Natural killer cell (primary cell): ENCODE measurements at places on chromosomes 2 and 18.

DNA sequence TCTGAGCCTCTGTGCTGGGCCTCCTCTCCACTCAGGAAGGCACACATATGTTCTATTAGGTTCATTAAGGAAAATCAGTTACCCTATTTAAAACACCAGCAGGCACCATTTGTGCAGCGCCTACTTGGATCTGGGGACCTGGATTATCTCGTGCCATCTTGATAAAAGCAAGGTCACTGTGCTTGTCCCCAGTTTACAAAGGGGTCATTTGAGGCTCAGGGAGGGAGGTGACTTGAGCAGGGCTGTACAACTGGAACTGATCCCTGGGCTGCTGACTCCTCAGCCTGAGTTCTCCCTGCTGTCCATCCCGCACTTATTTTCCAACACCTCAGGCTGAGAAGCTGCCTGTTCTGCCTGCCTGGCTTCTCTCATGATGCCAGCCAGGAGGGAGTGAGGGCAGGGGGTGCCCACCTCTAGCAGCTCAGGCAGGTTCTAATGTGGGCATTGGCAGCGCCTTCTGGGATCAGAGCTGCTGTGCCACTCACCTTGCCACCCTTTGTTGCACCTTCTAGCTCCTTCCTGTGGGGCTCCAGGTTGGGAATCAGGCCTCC lies 120.3 kb downstream of the GLI2 start:
- H3K4me1 ChIP-seq = no peaks in the 10 kb centered on the region
- no peaks in the 10 kb centered on the region for H3K27me3 ChIP-seq
- DNase-seq = no peak
- H3K36me3 ChIP-seq = no peaks in the 10 kb centered on the region
- H3K4me3 ChIP-seq = no peak overlapping the region

GRCh38 chr2:62785810-62786597 lies 80.5 kb downstream of the EHBP1 start:
- no peak overlapping the region for H3K4me3 ChIP-seq
- no peak for DNase-seq
- no peaks in the 10 kb centered on the region for H3K27me3 ChIP-seq
- no peak overlapping the region for H3K27ac ChIP-seq
- no peaks in the 10 kb centered on the region for H3K4me1 ChIP-seq
- no peaks in the 10 kb centered on the region for H3K36me3 ChIP-seq

DNA sequence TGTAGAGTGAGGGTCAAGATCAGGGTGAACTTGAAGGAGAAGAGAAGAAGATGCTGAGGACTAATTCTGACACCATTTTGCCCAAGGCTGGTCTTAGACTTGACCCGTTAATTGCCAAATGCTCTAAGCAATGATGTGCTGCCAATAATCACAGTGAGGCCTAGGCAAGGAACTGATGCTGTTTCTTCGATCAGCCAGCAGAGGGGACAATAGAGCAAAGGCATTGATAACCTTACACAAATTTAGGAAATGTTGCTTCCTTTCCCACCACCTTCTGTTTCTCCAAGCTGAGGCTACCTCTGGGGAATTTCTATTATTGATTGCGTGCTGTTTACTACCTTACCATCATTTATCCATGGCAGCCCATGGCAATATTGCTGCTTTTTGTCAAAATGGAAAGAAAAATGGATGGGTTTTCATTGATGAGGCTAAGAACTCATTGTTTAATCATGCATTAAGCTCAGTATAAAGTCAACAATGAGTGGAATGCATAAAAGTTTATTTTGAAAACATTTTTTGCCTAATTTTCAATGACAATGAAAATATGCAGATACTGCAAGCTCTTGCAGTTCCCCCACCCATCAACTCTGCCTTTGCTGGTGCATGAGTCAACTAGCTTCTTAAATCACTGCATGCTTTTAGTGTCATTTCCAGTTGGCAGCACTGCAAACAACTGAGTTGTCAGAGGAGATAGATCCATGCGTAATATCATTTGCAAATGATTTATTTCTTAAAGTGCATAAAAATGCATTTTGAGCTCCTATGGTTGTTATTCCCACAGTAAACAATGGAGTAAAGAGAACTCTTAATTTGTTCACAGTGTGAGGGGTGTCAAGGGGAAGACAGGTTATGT lies 116.4 kb upstream of the NYAP2 start:
- no peak overlapping the region for H3K4me3 ChIP-seq
- no peaks in the 10 kb centered on the region for H3K36me3 ChIP-seq
- H3K27me3 ChIP-seq = no peaks in the 10 kb centered on the region
- DNase-seq = peak; percentile 60
- H3K27ac ChIP-seq = no peak overlapping the region

DNA sequence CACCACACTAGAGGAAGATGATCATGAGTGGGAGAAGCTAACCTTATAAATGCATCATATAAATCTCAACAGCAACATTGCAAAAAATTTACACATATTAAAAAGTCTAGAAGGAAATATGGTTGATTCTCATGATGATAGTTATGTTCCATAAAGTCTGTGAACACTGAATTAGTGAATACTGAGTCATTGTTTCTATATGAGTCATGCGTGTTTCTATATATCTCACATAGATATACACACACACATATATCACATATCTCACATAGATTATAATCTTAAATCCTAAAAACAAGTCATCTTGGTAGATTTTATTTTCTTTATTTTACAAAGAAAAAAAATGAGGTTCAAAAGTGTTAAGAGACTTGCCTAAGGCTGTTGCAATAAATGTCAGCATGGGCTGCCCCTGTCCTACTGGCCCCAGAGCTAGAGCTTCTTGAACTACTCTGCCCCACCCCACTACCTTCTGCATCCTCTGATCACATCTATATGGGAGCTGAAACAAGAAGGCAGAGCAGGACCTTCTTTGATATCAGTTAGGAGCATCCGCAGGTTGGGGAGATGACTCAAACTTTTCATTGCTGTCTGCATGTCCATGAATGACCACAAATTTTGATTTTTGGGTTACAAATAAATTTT lies 81.8 kb upstream of the ADAM23 start:
- H3K36me3 ChIP-seq = no peaks in the 10 kb centered on the region
- H3K4me3 ChIP-seq = no peak overlapping the region
- H3K27me3 ChIP-seq = no peaks in the 10 kb centered on the region
- no peaks in the 10 kb centered on the region for H3K4me1 ChIP-seq

DNA sequence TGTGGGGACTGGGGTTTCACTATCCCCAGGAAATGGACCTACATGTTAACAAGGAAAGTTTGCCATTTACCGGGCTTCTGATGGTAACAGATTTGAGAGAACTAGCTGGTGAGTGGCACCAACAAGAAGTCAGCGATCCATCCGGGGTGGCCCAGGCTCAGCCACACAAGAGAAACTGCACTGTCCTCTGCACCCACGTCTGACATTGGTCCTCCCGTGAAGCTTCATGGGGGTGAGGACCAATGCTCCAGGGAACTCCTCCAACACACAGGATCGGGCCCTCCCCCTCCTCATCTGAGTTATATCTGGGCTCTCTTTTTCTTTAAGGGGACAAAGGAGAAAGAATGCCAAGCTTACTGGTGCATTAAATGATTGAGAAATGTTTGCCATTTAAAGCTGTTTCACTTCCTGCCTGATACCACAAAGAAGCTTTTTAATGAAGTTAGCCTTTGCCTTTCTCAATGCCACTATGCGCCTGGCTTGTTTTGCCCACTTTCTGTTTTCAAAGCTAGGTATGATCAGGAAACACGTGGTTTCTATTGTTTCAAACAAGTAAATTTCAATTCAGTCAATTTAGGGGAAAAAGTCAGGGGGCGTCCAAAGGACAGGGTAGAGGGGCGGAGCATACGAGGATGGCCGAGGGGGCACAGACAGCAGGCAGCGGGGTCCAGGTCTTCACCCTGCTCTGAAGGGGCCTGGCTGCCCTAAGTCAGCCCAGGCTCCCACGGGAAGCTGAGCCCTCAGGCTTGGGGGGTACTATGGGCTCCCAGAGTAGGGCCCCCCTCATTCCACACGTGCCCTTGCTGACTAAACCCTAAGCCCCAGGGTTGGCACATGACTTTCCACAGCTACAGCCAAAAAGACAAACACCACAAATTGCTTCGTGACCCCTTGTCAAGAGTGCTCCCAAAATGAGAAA lies 204.0 kb upstream of the ID2 start:
- DNase-seq = peak; percentile 44
- peaks cover 94% of the 10 kb centered on the region for H3K4me1 ChIP-seq
- H3K27ac ChIP-seq = peak overlapping the region; percentile 93
- H3K36me3 ChIP-seq = no peaks in the 10 kb centered on the region

DNA sequence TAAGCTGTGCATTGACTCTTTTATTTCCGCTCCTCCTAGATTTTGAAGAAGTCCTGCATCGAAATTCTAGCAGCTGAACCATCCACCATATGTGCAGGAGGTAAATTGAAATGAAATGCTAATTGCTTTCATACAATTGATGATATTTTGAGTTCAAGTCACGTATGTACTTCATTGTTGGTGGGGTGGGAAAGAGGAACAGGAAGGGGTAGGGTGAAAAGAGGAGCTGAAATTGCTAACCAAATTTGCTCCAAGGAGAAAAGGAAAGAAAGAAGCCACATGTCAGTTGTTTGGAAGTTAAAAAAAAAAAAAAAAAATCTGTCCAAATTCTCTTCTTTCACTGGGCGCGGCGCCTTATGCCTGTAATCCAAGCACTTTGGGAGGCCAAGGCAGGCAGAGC lies 77.8 kb downstream of the ANTXR1 start:
- no peak overlapping the region for H3K4me3 ChIP-seq
- H3K27me3 ChIP-seq = peaks cover 5% of the 10 kb centered on the region
- no peaks in the 10 kb centered on the region for H3K36me3 ChIP-seq
- no peak overlapping the region for H3K27ac ChIP-seq

- no peaks in the 10 kb centered on the region for H3K27me3 ChIP-seq
- no peak overlapping the region for H3K4me3 ChIP-seq
- no peaks in the 10 kb centered on the region for H3K4me1 ChIP-seq
- no peak overlapping the region for H3K27ac ChIP-seq
- H3K36me3 ChIP-seq = no peaks in the 10 kb centered on the region
These were observed 33.2 kb upstream of the YES1 start for GRCh38 chr18:845152-845819.

GRCh38 chr2:45908316-45909170 lies 257.1 kb downstream of the PRKCE start:
- no peak overlapping the region for H3K4me3 ChIP-seq
- H3K27me3 ChIP-seq = no peaks in the 10 kb centered on the region
- DNase-seq = no peak
- H3K4me1 ChIP-seq = peaks cover 8% of the 10 kb centered on the region

GRCh38 chr2:51620796-51621195 lies 588.9 kb upstream of the NRXN1 start:
- H3K27ac ChIP-seq = no peak overlapping the region
- H3K4me1 ChIP-seq = no peaks in the 10 kb centered on the region
- no peak for DNase-seq

GRCh38 chr2:23241121-23241520 lies 143.9 kb upstream of the KLHL29 start:
- H3K36me3 ChIP-seq = no peaks in the 10 kb centered on the region
- DNase-seq = no peak
- no peak overlapping the region for H3K27ac ChIP-seq
- no peaks in the 10 kb centered on the region for H3K4me1 ChIP-seq

DNA sequence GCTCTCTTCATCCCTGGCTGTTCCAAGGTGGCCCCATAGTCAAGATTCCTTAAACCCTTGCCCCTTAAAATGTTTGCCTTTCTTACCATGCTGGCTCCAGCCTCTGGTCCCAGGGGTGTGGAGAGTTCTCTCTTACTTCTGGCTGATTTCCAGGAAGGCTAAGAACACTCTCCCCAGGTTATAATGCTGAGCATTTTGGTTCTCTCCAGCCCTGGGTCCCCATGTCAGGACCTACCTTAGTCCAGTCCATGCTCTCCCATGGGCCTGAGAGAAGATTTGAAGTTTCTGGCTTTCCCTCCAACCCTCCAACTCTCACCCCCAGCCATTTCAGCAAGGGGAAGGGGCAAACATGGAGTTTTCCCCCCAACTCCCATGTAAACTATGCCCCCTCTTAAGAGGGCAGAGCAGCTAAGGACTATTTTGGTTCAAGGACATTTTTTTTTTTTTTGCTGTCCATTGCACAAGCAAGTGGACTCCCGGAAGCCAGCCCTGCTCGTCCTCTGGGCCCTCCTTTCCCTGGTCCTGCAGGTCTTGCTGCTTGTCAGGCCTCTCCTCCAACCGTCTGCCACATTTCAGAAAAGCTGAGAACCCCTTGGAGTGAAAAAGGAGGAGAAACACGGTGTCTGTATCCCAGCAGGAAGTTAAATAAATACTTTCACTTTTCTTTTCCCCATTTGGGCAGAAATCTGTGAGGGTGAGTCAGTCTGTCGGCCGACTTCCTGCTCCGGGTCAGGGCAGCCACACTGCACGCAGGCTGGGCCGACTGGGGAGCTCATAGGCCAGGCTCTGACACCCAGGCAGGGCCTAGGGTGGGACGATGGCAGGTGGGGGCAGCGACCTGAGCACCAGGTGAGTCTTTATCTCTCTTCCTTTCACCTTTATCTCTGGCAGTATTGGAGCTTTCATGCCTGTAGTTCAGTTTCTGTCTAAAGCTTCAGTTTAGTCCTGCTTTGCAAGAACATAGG lies at the start of gene SP140L:
TSS of gene SP140L (plus strand) at position 741 of the 965 bp plus-strand sequence. CDS start at position 818, 77 bp downstream.
- DNase-seq = peak; percentile 72
- H3K4me3 ChIP-seq = peak within 1 kb of the TSS; percentile 73
- peaks cover 34% of the 10 kb centered on the region for H3K4me1 ChIP-seq
- peaks cover 8% of the 10 kb centered on the region for H3K36me3 ChIP-seq
- H3K27me3 ChIP-seq = no peaks in the 10 kb centered on the region

DNA sequence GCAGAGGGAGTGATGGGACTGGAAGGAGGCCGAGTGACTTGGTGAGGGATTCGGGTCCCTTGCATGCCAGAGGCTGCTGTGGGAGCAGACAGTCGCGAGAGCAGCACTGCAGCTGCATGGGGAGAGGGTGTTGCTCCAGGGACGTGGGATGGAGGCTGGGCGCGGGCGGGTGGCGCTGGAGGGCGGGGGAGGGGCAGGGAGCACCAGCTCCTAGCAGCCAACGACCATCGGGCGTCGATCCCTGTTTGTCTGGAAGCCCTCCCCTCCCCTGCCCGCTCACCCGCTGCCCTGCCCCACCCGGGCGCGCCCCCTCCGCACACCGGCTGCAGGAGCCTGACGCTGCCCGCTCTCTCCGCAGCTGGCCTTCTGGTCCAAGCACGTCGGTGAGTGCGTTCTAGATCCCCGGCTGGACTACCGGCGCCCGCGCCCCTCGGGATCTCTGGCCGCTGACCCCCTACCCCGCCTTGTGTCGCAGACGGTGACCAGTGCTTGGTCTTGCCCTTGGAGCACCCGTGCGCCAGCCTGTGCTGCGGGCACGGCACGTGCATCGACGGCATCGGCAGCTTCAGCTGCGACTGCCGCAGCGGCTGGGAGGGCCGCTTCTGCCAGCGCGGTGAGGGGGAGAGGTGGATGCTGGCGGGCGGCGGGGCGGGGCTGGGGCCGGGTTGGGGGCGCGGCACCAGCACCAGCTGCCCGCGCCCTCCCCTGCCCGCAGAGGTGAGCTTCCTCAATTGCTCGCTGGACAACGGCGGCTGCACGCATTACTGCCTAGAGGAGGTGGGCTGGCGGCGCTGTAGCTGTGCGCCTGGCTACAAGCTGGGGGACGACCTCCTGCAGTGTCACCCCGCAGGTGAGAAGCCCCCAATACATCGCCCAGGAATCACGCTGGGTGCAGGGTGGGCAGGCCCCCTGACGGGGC lies 4.6 kb downstream of the PROC start:
- DNase-seq = no peak
- H3K4me1 ChIP-seq = peaks cover 15% of the 10 kb centered on the region
- H3K27me3 ChIP-seq = peaks cover 14% of the 10 kb centered on the region
- H3K36me3 ChIP-seq = no peaks in the 10 kb centered on the region
